ENCODE measurements at places on chromosomes 1 and 21.

- DNase-seq = no peak
Measured at GRCh38 chr21:32597205-32597604, 11.9 kb upstream of the TCP10L start.

DNA sequence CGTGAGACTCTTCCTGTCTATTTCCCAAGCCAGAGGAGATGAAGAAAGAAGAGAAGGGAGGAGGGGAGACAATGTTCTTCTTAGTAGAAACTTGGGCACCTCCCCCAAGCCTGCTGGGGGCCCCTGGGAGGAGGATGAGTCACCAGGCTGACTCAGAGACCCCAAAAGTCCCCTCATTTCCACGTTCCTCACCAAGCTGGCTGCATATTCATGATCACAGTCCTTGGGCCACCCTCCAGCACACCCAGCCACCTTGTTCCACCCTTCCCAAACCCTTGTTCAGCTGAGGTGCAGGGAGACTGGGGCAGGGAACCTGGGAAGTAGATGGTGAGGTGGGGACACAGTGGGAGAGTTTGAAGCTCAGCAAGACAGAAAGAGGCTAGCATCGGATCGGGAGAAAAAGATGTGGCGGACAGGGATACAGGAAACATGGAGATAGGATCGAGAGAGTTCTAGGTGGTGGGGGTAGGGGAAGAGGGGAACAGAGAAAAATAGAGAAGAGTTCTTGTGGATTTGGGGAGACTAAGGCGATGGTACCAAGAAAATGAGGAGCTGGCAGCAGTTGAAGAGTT lies 712 bp downstream of the RAB13 start:
- DNase-seq = no peak

DNA sequence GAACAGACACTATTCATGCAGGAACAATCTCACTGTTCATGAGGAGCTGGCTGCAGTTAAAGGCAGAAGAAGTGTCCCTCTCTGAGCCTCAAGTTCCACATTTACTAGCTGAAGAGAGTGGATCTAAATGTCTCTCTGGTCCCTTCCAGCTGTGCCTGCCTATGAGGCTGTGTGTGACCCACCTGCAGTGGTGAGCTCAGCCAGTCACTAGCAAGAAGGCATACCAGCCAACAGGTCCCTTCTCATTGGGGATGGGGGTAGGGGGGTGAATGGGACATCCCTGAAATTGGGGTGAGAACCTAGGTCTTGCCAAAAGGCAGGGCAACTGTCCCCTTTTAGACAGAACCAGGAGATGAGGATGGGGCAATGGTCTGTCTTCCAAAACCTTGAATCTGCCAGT lies 13.6 kb downstream of the RD3 start:
- no peak for DNase-seq

GRCh38 chr1:206510371-206510770 lies 3.0 kb downstream of the RASSF5 start:
- no peak for DNase-seq

- DNase-seq = no peak
Measured at GRCh38 chr1:231643071-231643934, 16.7 kb downstream of the DISC1 start.

- no peak for DNase-seq
Measured at GRCh38 chr1:30638811-30639210, 84.6 kb downstream of the MATN1 start.

DNA sequence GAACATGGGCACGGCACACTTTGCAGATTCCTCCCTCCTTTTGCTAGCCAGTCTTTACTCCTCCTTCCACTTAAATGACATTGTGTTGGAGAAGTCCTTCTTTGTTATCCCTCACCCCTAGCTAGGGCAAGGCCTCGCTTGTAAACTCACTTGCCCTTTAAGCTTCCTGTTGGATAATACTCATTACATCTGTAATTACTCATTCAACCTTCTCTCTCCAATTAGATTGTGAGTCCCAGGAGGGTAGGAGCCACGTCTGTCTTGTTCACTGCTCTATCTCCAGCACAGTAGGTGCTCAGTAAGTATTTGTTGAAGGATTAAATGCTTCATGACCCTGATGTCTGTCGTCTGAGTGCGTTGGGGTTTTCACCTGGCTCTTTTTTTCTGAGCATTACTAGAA lies 98.7 kb upstream of the USP24 start:
- DNase-seq = no peak
